GF-D8 (cell line): ENCODE measurements at places on chromosomes 2 and 18.

GRCh38 chr18:74951165-74951760, 257.7 kb downstream of the PTGR3 start:
- no peak for DNase-seq

DNA sequence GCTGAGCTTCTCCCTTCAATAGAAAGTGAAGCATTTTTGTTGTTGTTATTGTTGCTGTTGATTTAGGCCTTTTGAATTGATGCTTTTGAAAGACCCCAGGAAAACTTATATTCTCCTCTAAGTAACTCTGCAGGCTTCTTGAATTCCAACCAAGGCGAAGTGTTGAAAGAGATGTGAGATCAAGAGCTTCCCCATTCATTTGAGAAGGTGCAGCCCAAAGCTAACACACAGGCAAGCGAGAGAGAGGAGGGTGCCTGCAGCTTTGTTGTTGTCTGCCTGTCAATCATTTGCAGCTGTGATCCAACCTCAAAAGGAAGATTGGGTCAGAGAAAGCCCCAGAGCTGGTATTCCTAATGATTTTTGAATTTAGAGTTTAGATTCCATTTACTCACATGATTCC, 963.6 kb upstream of the CNTNAP5 start:
- DNase-seq, result no peak

GRCh38 chr18:71797554-71797953, 746.6 kb downstream of the CBLN2 start:
- DNase-seq, result no peak

GRCh38 chr2:65329525-65329924, 101.9 kb downstream of the ACTR2 start:
- no peak for DNase-seq

DNA sequence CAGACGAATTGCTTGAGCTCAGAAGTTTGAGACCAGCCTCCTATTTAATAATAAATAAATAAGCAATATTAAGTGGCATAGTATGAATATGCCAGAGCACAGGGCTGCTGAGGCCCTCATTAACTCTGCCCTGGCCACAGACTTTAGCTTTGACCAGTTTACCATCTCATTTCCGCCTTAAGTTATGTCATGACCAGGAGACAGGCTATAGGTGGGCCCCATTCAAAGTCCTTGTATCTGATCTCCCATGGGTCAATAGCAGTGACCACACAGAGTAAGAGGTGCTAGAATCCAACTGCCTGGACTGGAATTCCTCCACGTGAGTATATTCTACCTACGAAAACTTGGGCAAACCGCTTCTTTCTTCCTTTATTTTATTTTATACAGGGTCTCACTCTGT, 13.4 kb upstream of the ASXL2 start:
- no peak for DNase-seq

- no peak for DNase-seq
Measured at GRCh38 chr18:13625355-13625754, 101.0 kb downstream of the FAM210A start.

- no peak for DNase-seq
Measured at GRCh38 chr18:62757399-62758010, 42.2 kb downstream of the PHLPP1 start.

DNA sequence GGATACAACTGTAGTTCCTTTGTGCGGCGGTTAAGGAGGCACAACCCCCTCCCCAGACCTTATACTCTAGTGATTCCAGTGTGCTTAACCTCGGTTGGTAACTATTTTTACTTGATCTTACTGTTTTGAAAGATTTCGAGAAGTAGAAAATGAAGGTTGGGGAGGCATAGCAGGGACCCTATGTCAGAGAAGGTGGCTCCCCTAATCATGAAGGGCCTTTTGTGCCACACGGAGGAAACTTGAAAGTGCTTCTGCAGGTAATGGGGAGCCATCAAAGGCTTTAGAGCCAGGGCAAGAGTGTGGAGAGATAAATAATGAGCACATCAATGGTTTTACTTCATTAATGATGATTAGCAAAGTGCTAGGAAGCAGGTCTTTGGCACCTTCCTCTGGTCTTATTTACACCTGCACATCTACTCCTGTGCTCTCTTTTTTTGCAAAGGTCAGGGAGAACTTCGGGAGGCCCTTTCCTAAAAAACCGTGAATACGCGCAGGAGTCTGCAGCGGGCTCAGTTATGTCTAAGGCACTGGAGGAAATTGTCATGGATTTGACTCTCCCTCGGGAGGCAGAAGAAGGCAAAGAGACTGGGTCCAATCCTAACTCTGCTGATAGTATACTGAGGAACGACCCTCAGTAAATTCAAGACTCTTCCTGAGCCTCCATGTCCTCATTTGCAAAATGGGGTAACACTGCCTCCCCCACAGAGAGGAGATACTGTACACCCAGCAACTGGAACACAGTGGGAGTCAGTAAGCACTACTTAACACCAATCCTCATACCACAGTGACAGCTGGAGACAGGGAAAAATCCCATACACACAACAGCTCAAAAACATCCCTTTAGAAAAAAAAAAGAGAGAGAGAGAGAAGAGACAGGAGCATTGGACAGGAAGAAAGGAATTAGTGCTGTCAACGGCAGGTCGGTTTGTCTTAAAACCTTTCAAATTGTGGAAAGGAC, 81.6 kb downstream of the DDX1 start:
- no peak for DNase-seq

- no peak for DNase-seq
Measured at GRCh38 chr18:72201032-72201431, 343.1 kb downstream of the CBLN2 start.

- DNase-seq, result no peak
Measured at GRCh38 chr2:111946294-111947114, 48.1 kb downstream of the MERTK start.

DNA sequence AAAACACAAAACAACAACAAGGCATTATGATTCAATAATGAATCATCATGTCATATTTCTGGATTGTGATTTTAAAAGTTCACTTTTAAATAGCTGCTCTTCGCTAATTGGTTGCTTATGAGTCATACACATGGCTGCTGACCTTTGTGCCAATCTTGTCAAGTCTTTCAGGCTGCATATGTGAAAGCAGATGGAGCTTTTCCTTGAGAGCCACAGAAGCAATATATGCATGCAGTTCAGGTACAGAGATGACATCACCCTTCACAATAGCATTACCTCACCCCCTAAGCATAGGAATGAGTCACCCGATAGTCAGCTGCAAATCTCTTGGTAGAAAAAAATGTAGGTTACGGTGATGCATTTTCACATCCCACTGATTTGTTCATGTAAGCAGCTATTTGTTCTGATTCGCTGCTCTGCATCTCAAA, 27.2 kb downstream of the EIF2AK3 start:
- DNase-seq, result no peak

GRCh38 chr2:120167272-120167671, 55.9 kb downstream of the TMEM185B start:
- DNase-seq, result no peak

DNA sequence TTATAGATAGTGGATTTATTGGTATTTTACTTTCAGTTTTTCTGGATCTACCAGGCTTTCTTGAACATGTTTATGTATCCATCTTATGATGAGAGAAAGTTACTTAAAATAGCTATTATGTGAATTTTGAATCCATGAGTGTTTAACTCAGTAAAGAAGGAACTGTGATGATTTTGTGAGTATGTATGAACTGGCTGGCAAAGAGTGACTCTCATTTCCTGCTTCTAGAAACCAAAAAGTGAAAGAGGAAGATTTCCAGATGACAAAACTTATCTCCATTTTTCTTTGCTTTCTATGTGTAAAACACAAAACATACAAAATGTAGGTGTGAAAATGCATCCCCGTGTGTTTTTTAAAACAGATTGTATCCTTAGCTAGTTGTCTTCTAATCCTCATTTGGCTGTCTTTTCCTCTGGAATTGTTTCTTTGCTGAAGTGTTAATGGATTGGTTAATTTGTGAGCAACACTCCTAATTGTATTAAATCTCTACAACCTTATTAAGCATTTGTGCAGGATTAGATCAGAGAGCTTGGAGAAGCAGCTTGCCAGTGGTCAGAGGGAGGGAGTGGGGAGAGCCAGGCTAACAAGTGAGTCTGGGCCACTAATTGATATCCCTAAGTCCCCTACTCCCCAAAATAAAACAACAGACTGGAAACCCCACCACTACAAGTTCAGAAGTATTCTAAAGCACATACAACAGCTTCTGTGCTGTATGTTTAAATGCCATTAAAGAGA, 23.9 kb downstream of the PTPRM start:
- no peak for DNase-seq
